ENCODE measurements at places on chromosomes 6 and 20. TPM values are rescaled to one million over a fixed set of nuclear protein-coding genes. Genes with fewer than 3 reads are reported as not detected.

Gene USP49
- total RNA-seq = 16.7 TPM

Gene BANF2
- total RNA-seq = not detected

Gene TMEM217
- total RNA-seq = 9.6 TPM

Gene SLC17A1
- 0.41 TPM for total RNA-seq

Gene COL11A2
- 4.6 TPM for total RNA-seq

Gene GCNT2
- total RNA-seq = 0.82 TPM

Gene PHACTR1
- 0.05 TPM for total RNA-seq

Gene ADRM1
- total RNA-seq = 93.6 TPM

Gene SUMO4
- 11.2 TPM for total RNA-seq

Gene LY6G6C
- total RNA-seq = not detected

Gene EPB41L1
- 0.20 TPM for total RNA-seq

Gene HLA-DMB
- total RNA-seq = 2.8 TPM

Gene ULBP3
- total RNA-seq = not detected

Gene TAGAP
- total RNA-seq = 29.9 TPM

Gene GPR63
- 0.41 TPM for total RNA-seq

Gene PAK1IP1
- total RNA-seq = 20.3 TPM

- no peak for DNase-seq
Observed at GRCh38 chr20:60953321-60953720, 298.7 kb upstream of the CDH4 start.

DNA sequence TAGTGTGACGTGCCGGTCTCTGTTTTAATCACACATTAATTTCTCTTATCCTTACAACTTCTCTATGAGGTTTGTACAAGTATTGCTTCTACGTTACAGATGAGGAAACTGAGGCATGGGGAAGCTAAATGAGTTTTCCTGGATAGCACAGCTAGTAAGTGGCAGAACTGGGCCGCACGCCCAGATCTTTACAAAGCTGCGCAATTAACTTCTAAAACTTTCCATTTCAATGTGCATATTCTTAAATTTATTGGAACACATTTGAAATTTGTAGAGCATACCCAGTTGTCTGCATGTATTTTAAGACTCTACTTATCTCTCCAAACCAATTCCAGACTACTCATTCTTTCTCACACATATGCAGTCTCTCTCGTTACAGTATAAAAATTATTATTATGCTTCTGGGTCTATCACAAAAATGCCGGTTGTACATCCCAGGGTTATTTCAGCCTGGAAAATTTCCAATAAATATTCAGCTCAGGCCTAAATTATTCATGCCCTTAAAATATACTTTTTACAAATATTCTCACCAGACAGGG is 10.2 kb upstream of the PERP start:
- no peak for DNase-seq

DNA sequence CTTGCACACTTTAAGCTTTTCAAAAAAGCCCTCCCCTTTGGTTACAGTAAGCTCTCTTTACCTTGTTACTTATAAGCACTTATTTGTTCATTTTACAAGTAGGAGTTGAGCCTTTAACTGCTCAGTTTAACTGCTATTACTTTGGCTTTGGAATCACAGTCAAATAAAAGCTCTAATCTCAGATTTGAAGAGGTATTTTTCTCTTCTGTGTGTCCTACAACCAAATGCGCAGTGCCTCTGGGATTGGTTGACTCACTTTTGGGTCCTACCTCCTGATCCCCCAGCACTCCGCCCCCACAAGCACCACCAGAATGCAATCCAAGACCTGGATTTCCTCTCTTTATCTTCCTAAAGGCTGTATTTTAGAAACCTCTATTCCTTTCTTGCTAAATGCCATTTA is 2.5 kb downstream of the NCOA7 start:
- no peak for DNase-seq

GRCh38 chr20:43976547-43976946 is 61.9 kb downstream of the TOX2 start:
- no peak for DNase-seq

DNA sequence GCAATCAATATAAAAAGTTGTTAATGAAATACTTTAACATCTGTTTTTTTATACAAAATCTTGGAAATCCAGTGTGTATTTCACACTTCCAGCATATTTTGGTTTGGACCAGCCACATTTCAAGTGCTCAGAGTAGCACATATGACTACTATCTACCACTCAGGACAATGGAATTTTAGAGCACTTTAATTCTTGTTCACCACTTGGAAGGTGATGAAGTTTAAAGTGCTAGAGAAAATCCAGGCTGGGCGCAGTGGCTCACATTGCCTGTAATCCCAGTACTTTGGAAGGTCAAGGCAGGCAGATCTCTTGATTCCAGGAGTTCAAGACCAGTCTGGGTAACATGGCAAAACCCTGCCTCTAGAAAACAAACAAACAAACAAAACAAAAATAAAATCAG is 6.1 kb upstream of the SLC35B3 start:
- DNase-seq = no peak

DNA sequence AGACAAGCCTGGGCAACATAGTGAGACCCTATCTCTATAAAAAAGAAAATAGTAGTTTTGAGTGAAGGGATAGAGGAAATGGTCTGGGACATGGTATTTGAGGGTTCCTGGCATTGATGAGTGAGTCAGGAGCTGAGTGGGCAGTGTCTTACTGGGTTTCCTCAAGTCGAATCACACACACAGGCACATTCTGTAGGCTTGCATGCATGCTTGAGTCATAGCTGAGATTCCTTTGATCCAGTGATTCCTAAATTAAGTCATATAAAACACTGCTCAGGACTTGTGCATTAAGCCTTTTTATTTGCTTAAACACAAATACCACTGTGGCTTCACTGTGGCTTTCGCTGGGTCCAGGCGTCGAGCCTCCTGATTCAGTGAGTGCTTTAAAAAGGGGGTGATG is 71.8 kb upstream of the TMEM181 start:
- DNase-seq = peak; percentile 18

- DNase-seq = peak; percentile 11
Observed at GRCh38 chr6:134288538-134289203, 29.2 kb downstream of the SGK1 start.

GRCh38 chr6:87830907-87831306 is 128.9 kb upstream of the AKIRIN2 start:
- no peak for DNase-seq

GRCh38 chr6:157724138-157724820 is 98.8 kb upstream of the SNX9 start:
- no peak for DNase-seq

DNA sequence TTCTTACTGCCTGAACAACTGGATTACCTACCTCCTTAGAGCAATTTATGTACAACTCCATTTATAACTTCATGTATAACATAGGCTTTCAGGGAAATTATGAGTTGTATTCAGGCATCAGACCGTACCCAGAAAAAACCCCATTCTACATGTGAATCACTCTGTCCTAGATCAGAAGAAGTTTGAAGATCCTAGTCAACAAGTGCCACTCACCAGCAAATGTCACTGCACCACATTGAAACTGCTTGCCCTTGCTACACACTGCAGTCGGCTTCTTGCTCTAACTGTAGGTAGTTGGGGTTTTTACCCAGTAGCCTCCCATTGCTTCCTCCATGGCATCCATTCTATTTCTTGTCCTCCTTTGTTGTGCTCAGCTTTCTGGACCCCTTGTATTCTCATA is 132.4 kb downstream of the DNAH8 start:
- no peak for DNase-seq

DNA sequence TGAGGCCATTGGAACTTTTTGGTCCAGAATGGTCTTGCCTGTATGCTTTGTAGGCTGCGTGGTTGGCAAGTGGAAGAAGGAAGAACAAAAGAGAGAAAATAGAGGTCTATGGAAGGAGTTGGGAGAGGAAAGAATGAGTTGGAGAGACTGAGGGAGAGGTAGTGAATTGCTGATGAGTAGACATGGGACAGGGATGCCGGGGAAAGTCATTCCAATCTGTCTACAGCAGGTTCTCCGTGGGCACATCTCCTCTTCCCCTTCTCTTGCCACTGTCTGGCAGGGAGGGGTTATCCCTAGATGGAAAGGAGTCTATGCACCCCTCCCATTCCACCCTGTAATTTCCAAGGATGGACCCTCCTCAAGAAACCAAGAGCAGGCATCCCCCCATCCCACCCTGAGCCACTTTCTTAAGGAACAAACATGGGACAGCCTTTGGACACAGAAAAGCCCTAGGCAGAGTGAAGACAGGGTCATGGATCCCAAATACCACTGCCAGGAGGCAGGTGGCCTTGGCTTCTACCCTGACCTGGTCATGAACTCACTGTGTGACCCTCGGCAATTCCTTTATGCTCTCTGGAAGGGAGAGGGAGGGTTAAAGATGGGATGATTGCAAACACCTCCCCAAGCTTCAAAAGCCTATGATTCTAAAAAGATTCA is 196.9 kb downstream of the LRFN2 start:
- no peak for DNase-seq

DNA sequence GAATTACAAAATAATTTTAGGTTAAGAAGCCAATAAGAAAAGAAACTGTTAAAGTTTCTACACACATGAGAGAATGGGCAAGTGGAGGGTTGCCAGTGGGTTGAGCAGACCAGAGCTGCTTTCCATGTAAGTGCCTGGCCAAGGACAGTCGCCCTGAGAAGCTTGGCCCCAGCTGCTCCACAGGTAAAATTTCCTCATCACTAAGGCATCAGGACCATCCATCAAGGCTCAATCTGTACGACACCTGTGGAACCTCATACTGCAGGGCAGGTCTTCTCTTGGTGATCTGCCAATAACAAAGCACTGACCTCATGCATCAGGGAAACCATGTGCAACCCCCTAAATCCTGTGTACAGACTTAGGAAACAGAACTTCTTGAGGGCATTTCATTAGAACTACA is 115.4 kb downstream of the INSM1 start:
- DNase-seq = no peak

GRCh38 chr6:158769771-158770432 is 49.3 kb downstream of the EZR start:
- peak; percentile 52 for DNase-seq

DNA sequence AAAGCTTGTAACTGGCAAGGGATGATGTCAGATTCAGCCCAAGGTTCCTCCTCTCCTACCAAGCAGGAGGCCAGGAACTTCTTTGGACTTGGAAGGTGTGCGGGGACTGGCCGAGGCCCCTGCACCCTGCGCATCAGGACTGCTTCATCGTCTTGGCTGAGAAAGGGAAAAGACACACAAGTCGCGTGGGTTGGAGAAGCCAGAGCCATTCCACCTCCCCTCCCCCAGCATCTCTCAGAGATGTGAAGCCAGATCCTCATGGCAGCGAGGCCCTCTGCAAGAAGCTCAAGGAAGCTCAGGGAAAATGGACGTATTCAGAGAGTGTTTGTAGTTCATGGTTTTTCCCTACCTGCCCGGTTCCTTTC is 14.4 kb downstream of the TNFAIP3 start:
- no peak for DNase-seq

DNA sequence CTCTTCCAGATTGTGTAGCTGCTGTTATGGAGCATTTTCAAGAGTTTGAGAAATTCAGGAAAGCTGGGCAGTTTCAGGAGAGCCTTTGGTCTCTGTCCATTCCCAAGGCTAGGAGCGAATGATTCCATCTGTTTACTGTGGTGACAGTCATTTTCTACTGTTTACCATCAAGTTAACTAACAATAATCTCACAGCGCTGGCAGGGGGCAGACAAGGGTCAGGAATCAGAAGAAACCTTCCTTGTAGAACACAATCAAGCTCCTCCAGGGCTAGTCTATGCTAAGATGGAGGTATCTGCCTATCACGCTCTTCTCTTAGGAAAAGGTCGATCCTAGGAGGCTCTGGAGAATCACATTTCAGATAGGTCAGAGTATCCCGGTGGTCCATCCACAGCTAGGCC is 293.9 kb downstream of the KIF16B start:
- no peak for DNase-seq

DNA sequence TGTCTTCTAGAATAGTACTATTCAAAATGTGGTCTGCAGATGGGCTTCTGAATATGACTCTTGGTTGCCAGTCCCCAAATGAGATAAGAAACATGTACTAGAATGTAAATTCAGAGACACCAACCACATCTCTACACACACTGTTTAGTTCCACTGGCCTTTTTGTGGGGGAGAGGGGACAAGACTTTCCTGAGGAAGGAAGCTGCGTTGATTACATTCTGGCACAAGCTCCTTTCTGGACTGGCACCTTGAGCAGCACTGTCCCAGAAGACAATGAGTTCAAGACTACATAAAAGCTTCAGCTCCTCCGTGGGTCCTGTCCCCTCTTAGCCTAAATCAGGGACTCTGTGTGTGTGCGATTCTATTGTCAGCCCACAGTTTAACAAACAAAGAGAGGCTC is 6.9 kb upstream of the IYD start:
- DNase-seq = no peak

DNA sequence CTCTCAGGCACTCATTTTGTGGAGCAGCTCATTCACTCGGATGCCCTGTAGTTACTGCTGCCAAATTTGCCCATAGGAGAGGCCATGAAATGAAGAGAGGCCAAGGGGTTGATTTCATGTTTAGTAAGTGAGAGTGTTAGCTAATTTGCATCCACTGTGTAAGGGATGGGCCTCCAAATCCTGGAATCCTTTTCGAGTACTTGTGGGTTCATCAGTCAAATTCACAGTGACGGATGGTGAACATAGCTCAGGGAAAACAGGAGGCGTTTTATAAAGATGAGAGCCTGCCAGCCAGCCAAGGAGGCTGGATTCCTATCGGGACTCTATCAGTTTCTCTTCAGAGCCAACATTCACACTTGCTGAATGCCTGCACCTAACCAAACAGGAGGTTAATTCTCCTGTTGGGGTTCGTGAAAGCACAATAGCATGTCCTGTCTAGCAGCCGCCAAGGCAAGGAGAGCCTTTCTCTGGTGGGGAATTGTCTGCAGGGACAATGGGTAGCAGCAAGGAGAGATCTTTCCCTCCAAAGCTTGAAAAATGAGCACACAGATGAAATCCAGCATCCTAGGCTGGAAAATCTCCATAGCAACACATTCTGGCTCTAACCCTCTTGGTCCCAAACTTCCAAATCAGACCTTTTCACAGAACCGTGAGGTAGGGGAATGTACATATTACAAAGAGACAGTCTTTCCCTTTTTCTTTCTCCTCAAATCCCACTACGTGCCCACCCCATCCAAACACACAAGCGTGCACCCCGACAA is 231.4 kb upstream of the ECI2 start:
- DNase-seq = no peak

GRCh38 chr20:22966787-22967464 is 68.2 kb upstream of the SSTR4 start:
- DNase-seq = no peak

DNA sequence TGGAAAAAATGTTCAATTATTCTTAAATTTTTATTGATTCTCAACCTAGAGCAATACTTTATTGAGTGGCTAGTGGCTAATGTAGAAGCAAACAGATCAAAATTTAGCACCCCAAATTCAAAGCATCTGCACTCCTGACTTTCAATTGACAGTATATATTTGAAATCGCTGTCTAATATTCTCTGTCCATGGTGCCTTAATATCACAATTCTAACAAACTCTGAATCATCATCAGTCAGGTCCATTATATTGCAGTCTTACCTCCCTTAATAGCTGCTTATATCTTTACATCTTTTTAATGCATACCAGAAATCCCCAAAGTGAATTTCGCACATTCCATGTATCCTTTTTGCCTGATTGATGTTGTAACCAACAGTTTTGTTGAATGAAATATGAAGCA is 134.9 kb downstream of the THEMIS start:
- no peak for DNase-seq

Data from activated naive CD4-positive, alpha-beta T cell treated with anti-CD3 and anti-CD28 coated beads, Interleukin-2, amount 50 U/mL, for 72 hours (primary cell).